K562 (cell line): ENCODE measurements at places on chromosomes 1 and 21. TPM values are rescaled to one million over a fixed set of nuclear protein-coding genes. Genes with fewer than 3 reads are reported as not detected.

C1orf87 gene
- polyA plus RNA-seq: not detected in 2 replicates

DTL gene
- polyA plus RNA-seq: 42.9 and 48.6 TPM in 2 replicates

SPRR2A gene
- polyA plus RNA-seq: not detected in 2 replicates

NOC2L gene
- 260 and 299 TPM in 2 replicates for polyA plus RNA-seq

OLFML3 gene
- polyA plus RNA-seq: not detected in 2 replicates

CELSR2 gene
- polyA plus RNA-seq: 9.0 and 10.2 TPM in 2 replicates

IGFN1 gene
- polyA plus RNA-seq: 0.04 TPM in 1 of 2 replicates, not detected in the other

KIF2C gene
- 163 and 183 TPM in 2 replicates for polyA plus RNA-seq

S100A8 gene
- not detected in 2 replicates for polyA plus RNA-seq

LEFTY2 gene
- 0.78 TPM in 1 of 2 replicates, not detected in the other for polyA plus RNA-seq

BRDT gene
- not detected in 2 replicates for polyA plus RNA-seq

TNFSF4 gene
- 0.05 and 0.08 TPM in 2 replicates for polyA plus RNA-seq

OR2G6 gene
- 0.01 TPM in 1 of 2 replicates, not detected in the other for polyA plus RNA-seq

CRP gene
- not detected in 2 replicates for polyA plus RNA-seq

BTBD19 gene
- 1.8 and 1.9 TPM in 2 replicates for polyA plus RNA-seq

OR2AK2 gene
- not detected in 2 replicates for polyA plus RNA-seq

OR10R2 gene
- not detected in 2 replicates for polyA plus RNA-seq

IKBKE gene
- 4.8 and 9.1 TPM in 2 replicates for polyA plus RNA-seq

MAP10 gene
- 0.49 and 0.70 TPM in 2 replicates for polyA plus RNA-seq

SELL gene
- polyA plus RNA-seq: not detected in 2 replicates

AUNIP gene
- polyA plus RNA-seq: 52.3 and 53.8 TPM in 2 replicates

AMY2B gene
- polyA plus RNA-seq: 1.6 and 2.0 TPM in 2 replicates

CCDC28B gene
- polyA plus RNA-seq: 54.5 and 56.6 TPM in 2 replicates

ATP1A2 gene
- polyA plus RNA-seq: not detected in 2 replicates

CASP9 gene
- polyA plus RNA-seq: 30.9 and 39.1 TPM in 2 replicates

SYT2 gene
- polyA plus RNA-seq: not detected in 2 replicates

OR2T6 gene
- polyA plus RNA-seq: not detected in 2 replicates

GGPS1 gene
- polyA plus RNA-seq: 45.5 and 47.2 TPM in 2 replicates

AADACL3 gene
- not detected in 2 replicates for polyA plus RNA-seq

IL24 gene
- polyA plus RNA-seq: 0.19 TPM in 1 of 2 replicates, not detected in the other

C1orf141 gene
- not detected in 2 replicates for polyA plus RNA-seq

SPRR2G gene
- not detected in 2 replicates for polyA plus RNA-seq

CLCNKB gene
- 1.2 and 1.7 TPM in 2 replicates for polyA plus RNA-seq

KLF17 gene
- polyA plus RNA-seq: 0.24 TPM in 1 of 2 replicates, not detected in the other

COL8A2 gene
- polyA plus RNA-seq: 0.03 TPM in 1 of 2 replicates, not detected in the other

BRINP3 gene
- polyA plus RNA-seq: not detected in 2 replicates
